Activated CD8-positive, alpha-beta memory T cell treated with anti-CD3 and anti-CD28 coated beads for 36 hours (primary cell): ENCODE measurements at places on chromosomes 3 and 15. TPM values are rescaled to one million over a fixed set of nuclear protein-coding genes. Genes with fewer than 3 reads are reported as not detected.

Gene WWTR1
- total RNA-seq: 1.2 TPM

Gene LRRC31
- total RNA-seq: not detected

Gene RBMS3
- total RNA-seq: 0.86 TPM

Gene CRYGS
- total RNA-seq: 2.4 TPM

Gene AADACL2
- total RNA-seq: not detected

Gene CAMKV
- 1.8 TPM for total RNA-seq
